Smooth muscle cell of trachea (primary cell): ENCODE measurements at places on chromosomes 16 and 17. TPM values are rescaled to one million over a fixed set of nuclear protein-coding genes. Genes with fewer than 3 reads are reported as not detected.

The CHAD gene
- not detected in 2 replicates for total RNA-seq

The ZPBP2 gene
- not detected in 2 replicates for total RNA-seq

The OVCA2 gene
- total RNA-seq, result 49.6 and 56.9 TPM in 2 replicates

The DUXB gene
- not detected in 2 replicates for total RNA-seq

The MRPS34 gene
- total RNA-seq, result 73.8 and 84.8 TPM in 2 replicates

The TPSD1 gene
- total RNA-seq, result not detected in 2 replicates

The RUNDC3A gene
- 0.99 TPM in 1 of 2 replicates, not detected in the other for total RNA-seq

The PLA2G10 gene
- not detected in 2 replicates for total RNA-seq

The MARVELD3 gene
- total RNA-seq, result not detected in 2 replicates

The SOX8 gene
- under 0.01 and 0.17 TPM in 2 replicates for total RNA-seq

The MT1F gene
- total RNA-seq, result 0.17 TPM in 1 of 2 replicates, not detected in the other

The DHRS13 gene
- 7.0 and 10.3 TPM in 2 replicates for total RNA-seq

The NGFR gene
- total RNA-seq, result 0.44 and 3.3 TPM in 2 replicates

The ARHGAP44 gene
- 1.2 TPM in 2 replicates for total RNA-seq

The FBXW10B gene
- total RNA-seq, result 0.15 and 0.50 TPM in 2 replicates

The DOC2A gene
- total RNA-seq, result 1.2 TPM in 1 of 2 replicates, not detected in the other

The ALDH3A1 gene
- total RNA-seq, result 1.3 and 1.6 TPM in 2 replicates
